ENCODE measurements at places on chromosomes 11 and 22. TPM values are rescaled to one million over a fixed set of nuclear protein-coding genes. Genes with fewer than 3 reads are reported as not detected.

DNA sequence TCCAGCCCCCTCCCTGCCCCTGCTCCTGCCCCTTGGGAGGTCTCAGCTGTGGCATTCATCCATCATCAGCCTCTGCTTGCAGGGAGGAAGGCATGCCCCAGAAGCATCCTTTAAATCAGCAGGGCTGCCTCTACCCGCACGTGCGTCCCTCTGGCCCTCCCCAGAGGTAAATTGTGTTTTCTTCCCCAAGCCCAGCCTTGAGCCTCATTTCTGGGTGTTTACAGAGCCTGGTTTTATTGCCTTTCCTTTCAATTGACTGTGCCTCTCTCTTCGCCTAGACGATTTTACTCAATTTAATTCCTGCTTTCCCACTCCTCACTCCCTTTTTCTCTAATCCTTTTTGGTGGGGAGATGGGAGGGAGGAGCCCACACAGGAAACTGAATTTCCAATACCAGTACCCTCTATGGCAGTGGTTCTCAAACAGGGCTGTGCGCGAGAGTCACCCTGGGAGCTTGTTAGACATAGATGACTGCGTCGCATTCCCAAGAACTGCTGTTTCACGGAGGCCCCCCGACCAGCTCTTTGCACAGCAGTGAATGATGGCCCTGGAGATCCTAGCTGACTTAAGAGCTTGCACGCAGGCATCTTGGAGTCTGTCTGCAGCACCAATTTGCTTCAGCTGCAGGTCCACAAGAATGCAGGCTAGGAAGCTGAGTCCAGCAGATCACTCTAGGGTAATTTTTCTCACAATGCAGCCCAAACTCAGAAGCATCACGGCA is 15.1 kb upstream of the OAF start:
- no peak overlapping the region for H3K4me3 ChIP-seq
- no peak overlapping the region for H3K27ac ChIP-seq
- no peaks in the 10 kb centered on the region for H3K36me3 ChIP-seq
- no peaks in the 10 kb centered on the region for H3K4me1 ChIP-seq
- peaks cover 24% of the 10 kb centered on the region for H3K27me3 ChIP-seq

- H3K4me3 ChIP-seq = no peak overlapping the region
- DNase-seq = no peak
- H3K27me3 ChIP-seq = peaks cover 7% of the 10 kb centered on the region
- no peak overlapping the region for H3K27ac ChIP-seq
Observed at GRCh38 chr11:7703740-7704139, 2.5 kb downstream of the OVCH2 start.

GRCh38 chr22:25404928-25405816 is 159.3 kb upstream of the GRK3 start:
- H3K4me1 ChIP-seq = peaks cover 12% of the 10 kb centered on the region
- DNase-seq = peak; percentile 78
- no peaks in the 10 kb centered on the region for H3K27me3 ChIP-seq
- H3K27ac ChIP-seq = no peak overlapping the region

DNA sequence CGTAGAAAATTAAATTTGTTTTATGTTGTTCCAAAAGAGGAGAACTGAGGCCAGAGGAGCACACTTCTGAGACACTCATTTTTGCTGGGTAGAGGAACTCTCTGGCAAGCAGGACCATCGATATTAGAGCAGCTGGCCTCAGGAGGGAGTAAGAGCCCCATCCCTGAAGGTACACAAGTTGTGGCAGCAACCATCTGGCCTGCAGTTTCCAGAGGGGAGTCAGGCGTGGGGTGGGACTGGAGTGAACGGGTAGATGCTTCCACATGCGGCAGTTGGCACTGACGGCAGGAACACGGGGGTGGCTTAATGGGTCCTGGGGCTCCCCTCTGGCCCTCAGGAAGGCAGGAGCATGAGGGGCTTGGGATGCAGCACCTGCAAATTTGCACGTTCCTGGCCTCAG is 13.2 kb upstream of the SSTR3 start:
- H3K4me3 ChIP-seq = no peak overlapping the region
- no peak overlapping the region for H3K27ac ChIP-seq
- no peaks in the 10 kb centered on the region for H3K4me1 ChIP-seq
- H3K27me3 ChIP-seq = no peaks in the 10 kb centered on the region
- H3K36me3 ChIP-seq = no peaks in the 10 kb centered on the region
- DNase-seq = no peak

DNA sequence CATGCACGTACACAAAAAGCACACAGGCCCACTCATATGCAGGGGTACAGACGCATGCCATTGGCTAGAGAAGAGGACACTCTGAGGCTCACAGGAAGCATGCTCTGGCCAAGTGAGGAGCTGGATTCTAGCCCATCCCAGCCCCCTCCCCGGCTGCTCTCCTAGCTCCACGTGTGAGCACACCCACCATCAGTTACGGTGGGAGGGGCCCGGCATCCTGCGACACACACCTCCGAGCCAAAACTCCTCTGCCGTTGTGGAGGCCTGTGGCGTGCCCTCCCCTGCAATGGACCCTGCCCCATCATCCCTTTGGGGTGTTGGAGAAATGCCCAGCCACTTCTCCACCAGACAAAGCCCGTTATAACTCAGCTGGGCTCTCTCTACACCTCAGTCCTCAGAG is 15.1 kb upstream of the IGSF9B start:
- no peak for DNase-seq
- H3K27ac ChIP-seq = no peak overlapping the region
- H3K27me3 ChIP-seq = peaks cover 65% of the 10 kb centered on the region
- H3K4me3 ChIP-seq = no peak overlapping the region

DNA sequence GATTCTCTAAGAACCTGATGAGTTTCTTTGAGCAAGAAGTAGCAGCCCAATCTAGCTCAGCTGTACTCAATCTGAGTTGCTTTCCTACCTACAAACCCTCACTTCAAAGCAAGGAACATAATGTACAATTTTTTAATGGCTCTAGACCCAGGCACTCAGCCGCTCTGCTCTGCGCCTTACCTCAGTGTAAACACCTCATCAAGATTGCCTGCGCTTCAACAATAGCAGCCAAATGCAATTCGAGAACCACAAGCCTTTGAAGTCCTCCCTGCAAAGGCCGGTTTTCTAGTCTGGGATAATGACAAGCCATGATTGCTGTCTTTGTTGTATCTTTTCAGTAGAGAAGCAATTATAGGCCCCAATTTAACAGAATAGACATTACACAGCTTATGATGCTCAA is 38.0 kb downstream of the JHY start:
- DNase-seq = no peak
- no peaks in the 10 kb centered on the region for H3K4me1 ChIP-seq
- no peaks in the 10 kb centered on the region for H3K27me3 ChIP-seq
- no peak overlapping the region for H3K4me3 ChIP-seq
- no peak overlapping the region for H3K27ac ChIP-seq
- H3K36me3 ChIP-seq = no peaks in the 10 kb centered on the region

DNA sequence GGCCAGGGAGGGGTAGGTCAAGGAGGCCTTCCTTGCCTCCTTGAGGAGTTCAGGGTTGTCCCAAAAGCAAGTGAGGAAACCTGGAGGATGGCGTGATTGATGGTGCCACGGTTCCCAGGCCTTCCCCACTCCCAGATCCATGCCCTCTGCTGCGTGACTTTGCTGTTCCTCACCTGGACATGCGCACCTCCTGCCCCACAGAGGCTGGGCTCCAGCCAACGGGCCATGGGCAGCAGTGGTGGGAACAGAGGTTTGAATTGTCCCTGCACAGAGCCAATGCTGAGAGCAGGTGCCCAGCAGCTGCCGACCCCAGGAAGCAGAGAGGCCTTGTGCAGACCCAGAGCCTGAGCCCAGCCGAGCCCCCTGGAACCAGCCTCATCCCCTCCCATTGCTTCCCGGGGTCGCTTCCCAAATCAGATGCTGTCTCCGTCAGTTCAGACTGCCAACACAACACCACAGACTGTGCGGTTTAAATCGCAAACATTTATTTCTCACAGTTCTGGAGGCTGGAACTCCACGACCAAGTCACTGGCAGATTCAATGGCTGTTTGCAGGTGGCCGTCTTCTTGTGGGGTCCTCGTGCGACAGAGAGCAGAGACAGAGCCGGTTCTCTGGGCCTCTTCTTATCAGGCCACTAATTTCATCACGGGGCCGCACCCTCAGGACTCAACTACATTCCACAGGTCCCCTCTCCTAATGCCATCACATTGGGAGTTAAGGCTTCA is 6.2 kb upstream of the LINC01488 start:
- H3K4me3 ChIP-seq = no peak overlapping the region
- DNase-seq = no peak
- H3K27ac ChIP-seq = no peak overlapping the region

CD3E gene
- not detected for total RNA-seq

FSHB gene
- not detected for total RNA-seq

MS4A4A gene
- total RNA-seq = not detected

LGR4 gene
- 89.3 TPM for total RNA-seq

LMO2 gene
- 28.6 TPM for total RNA-seq

SUSD2 gene
- 2.2 TPM for total RNA-seq

CRY2 gene
- 31.5 TPM for total RNA-seq

MUC2 gene
- total RNA-seq = 0.03 TPM

Data from cardiac muscle cell (in vitro differentiated cells and primary cell).